ENCODE measurements at places on chromosomes 12 and 14.

DNA sequence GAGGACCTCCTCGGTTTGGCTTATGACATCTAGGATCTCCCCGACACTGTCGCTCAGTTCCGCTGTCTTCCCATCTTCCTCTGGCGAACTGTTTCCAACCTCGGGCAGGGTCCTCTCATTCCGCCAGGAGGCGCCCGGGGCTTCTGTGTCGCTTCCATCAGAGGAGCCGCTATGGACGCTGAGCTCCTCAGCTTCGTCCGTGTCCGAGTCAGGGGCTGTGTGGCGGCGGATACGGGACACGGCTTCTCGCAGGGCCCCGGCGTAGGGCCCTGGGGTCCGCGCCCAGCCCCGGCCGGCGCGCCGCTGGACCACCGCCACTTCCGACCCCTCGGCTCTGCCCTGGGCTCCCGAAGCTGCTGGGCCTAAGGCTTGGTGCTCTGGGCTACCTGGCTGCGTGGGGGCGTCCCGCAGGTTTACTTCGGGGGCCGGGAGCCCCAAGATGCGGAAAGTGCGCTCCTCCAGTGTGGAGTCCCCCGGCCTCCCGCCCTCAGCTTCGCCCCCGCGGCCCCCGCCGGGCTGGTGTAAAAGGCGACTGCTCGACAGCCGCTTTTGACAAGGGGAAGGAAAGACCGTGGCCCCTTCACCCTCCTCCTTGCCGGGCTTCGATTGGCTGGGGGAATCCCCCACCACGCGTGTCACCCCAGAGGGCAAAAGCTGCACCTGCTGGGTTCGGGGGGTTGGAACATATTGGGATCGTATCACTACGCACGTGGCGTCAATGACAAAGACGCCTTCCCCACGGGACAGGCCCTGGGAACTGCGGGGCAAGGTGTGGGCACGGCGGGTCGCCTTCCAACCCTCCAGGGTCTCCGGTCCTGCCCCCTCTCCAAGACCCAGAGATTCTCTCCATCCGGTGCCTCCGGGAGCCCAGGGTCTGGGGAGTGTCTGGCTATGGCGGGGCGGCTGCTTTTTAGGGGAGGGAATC, 2.1 kb downstream of the DDN start:
- DNase-seq = peak; percentile 55

DNA sequence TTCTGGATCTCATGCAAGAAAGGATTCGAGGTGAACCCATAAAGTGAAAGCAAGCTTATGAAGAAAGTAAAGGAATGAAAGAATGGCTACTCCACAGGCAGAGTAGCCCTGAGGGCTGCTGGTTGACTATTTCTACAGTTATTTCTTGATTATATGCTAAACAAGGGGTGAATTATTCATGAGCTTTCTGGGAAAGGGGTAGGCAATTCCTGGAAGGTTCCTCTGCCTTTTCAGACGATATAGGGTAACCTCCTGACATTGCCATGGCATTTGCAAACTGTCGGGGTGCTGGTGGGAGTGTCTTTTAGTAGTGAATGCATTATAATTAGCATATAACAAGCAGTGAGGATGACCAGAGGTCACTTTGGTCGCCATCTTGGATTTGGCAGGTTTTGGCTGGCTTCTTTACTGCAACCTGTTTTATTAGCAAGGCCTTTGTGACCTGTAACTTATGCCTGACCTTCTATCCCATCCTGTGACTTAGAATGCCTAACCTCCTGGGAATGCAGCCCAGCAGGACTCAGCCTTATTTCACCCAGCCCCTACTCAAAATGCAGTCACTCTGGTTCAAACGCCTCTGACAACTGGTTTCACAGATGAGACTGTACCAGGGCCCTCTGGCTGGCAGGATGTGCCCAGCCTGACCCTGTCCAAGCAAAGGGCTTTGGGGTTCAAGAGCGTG, 157.7 kb upstream of the SFSWAP start:
- no peak for DNase-seq

- DNase-seq = no peak
Observed at GRCh38 chr12:98358144-98358543, 157.2 kb upstream of the TMPO start.

DNA sequence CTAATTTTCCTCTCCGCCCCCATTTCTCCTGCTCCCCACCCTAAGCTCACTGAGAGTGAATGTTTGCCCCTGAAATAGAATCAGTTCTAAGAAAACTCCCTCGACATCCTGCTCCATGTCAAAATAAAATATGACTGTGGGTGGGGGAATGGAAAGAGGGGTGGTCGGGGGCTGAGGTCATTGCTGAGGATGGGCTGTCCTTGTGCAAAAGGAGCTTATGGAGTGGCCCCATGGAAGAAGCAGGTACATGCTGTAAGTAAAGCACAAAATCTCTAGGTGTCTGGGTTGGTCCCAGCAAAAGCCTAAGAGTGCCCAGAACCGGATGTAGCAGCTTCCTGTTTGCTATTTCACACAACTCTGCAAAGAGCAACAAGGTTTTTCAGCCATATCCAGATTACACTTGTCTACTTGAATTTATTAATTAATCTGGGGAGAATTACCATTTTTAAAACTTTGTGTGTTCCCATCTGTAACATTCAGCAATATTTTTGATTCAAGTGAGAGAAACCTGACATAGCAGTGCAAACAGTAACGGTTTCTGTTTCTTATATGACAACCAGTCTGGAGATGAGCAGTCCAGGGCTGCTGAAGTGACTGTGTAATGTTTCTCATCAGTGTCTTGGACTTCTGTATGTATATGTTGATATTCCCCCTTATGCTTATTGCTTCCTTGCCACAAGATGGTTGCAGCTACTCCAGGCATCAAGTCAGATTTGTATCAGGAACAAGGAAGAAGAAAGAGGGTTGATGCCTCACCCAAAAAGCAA, 40.4 kb upstream of the GZMB start:
- no peak for DNase-seq

GRCh38 chr14:71692496-71692895, 239.7 kb upstream of the RGS6 start:
- DNase-seq = no peak

GRCh38 chr12:117570608-117571007, 209.2 kb upstream of the NOS1 start:
- DNase-seq = no peak

GRCh38 chr12:62720661-62721330, 214.2 kb downstream of the PPM1H start:
- DNase-seq = peak; percentile 73

DNA sequence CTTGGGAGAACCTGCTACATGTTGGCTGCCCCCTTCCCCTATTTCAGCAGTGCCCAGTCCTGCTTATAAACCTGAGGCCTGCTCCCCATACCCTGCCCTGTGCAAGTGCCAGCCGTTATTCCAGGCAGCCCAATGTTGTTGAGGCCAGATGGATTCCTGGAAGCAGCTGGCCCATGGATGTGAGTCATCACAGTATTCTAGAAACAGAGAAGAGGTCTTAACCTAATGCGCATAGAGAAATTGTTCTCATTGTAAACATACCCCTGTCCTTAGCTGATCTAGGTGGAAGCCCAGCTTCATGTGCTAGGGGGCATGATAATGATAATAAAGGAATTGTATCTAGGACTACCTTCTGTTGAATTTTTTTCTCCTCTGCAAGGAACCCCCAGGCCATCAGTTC, 69.7 kb downstream of the TSPAN11 start:
- DNase-seq = no peak

DNA sequence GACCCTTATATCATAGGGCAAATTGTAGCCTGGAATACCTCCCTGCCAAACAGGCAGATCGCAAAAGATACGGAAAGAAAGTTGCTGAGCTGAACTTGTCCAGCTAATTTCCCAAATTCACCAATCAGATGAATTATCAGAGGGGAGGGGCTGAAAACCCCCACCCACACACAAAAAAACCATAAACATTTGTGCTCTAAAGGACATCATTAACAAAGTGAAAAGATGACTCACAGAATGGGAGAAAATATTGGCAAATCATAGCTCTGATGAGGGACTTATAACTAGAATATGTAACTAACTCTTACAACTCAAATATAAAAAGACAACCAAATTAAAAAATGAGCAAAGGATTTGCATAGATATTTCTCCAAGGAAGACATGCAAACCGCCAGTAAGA, 36.3 kb downstream of the PTHLH start:
- DNase-seq = no peak

- DNase-seq = no peak
Observed at GRCh38 chr14:52824462-52824861, 33.1 kb upstream of the GNPNAT1 start.

DNA sequence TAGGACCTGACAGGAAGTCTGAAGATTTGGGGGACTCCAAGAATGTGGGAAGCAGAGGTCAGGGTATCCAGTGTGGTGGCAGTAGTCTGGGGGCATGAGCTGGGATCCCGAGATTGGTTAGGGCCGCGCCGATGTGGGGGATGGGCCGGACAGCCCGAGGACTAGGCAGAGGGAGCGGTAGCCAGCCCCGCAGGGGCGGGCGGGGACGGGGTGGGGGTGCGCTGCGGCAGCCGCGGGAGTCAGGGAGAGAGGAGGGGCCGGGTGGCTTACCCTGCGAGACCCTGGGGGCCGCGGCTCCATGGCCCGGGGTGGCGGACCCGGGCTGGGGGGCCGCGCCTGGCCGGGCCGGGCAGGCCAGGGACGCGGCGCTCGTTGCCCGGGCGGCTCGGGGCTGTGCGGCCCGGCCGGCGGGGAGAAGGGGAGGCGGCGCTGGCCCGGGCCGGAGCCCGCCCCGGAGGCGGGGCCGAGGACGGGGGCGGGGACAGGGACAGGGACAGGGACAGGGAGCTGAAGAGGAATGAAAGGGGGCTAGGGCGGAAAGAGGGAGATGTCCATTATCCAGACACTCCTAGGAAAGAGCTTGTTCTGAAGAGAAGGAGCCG, 5.6 kb downstream of the ZNF385A start:
- DNase-seq = no peak

GRCh38 chr14:61569812-61570548, 125.3 kb upstream of the HIF1A start:
- peak; percentile 61 for DNase-seq

DNA sequence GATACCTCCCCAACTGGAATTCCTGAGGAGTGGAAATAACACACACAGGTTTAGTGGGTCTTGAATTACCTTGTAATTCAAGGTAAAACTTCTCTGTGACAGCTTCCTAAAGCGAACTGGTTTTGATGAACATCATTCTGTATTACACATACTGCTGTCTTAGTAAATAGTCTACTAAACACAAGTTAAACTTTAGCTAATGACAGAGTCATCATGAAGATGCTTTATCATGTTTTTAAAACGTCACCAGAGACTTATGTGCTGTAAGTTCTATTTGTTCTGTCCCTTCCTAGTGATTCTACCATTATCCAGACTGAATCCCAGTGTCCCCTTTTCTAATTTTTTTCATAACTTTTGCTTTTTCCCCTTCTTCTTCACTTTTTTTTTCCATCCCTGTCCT, 11.6 kb upstream of the GXYLT1 start:
- no peak for DNase-seq

- no peak for DNase-seq
Observed at GRCh38 chr14:77455966-77456640, 1.3 kb downstream of the VIPAS39 start.

Measured in NCI-H2107 (cell line).